Amniotic stem cell (primary cell): ENCODE measurements at places on chromosomes 3 and 15.

- no peak for DNase-seq
Observed at GRCh38 chr3:19183584-19183983, 35.3 kb downstream of the KCNH8 start.

DNA sequence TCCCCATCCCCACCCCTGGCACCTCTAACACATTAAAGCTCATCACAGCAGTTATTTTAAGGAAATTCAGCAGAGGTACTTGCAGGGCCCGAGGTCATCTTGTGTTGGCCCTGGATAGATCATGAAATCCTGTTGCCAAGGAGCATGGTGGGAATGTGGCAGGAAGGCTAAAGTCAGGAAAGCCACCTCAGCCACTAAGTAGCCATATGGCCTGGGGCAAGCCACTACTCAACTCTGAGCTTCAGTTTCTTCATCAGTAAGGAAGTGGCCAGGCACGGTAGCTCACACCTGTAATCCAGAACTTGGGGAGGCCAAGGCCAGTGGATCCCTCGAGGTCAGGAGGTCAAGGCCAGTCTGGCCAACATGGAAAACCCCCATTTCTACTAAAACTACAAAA is 55.9 kb downstream of the LIPC start:
- DNase-seq: no peak

DNA sequence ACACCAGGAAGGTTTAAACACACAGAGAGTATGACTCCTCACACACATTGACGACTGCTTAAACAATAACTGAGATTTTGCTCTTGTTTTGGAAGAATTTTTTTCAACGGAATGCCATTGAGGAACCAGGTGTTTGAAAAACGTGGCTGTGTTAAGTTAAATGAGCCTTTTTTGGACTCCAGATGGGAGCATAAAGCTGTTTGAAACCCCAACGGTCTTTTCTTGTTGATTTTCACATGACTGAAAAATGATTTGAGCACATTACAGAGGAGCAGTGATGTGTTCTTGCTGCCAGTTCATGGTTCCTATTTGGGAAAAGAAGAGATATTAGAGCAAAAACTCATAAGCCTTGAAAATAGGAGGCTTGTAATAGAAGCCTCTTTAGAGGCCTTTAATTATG is 97.8 kb upstream of the SELENOK start:
- DNase-seq: no peak

GRCh38 chr3:197226179-197226578 is 72.2 kb downstream of the DLG1 start:
- DNase-seq: no peak

GRCh38 chr3:85939074-85939482 is 980.3 kb downstream of the CADM2 start:
- DNase-seq: no peak

- no peak for DNase-seq
Observed at GRCh38 chr3:32757618-32758374, 60.0 kb upstream of the TRIM71 start.

DNA sequence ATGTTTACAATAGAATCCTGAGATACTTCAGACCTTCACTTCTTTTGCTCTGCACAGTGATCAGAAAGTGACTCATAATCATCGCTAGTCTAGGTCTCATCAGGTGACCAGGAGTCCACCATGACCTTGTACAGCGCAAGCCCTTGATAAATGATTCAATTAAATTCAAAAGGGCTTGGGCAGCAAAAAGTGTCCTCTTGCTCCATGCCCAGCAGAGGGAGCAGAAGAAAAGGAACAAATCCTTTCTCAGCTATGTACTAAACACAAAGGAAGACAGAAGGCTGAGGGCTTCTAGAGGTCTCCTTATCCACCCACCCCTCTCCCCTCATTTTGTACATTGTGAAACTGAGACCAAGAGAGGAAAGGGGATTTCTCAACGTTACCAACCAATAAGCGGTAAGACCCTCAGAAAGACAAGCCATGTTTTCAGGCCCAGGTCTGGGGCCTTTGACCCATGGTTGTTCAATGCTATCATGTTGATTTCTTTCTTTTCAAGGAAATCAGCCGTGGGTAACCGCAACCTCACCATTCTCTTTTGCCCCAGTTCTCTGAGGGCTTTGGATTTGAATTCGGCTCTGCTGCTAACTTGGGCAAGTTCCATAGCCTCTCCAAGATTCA is 74.8 kb downstream of the AQP9 start:
- DNase-seq: no peak
